Nephron progenitor cell (in vitro differentiated cells): ENCODE measurements at places on chromosomes 13 and 19.

GRCh38 chr13:78032132-78032531 lies 113.5 kb upstream of the EDNRB start:
- H3K27ac ChIP-seq, result no peak overlapping the region
- no peak for DNase-seq
- no peaks in the 10 kb centered on the region for H3K36me3 ChIP-seq
- H3K4me1 ChIP-seq, result peaks cover 10% of the 10 kb centered on the region

DNA sequence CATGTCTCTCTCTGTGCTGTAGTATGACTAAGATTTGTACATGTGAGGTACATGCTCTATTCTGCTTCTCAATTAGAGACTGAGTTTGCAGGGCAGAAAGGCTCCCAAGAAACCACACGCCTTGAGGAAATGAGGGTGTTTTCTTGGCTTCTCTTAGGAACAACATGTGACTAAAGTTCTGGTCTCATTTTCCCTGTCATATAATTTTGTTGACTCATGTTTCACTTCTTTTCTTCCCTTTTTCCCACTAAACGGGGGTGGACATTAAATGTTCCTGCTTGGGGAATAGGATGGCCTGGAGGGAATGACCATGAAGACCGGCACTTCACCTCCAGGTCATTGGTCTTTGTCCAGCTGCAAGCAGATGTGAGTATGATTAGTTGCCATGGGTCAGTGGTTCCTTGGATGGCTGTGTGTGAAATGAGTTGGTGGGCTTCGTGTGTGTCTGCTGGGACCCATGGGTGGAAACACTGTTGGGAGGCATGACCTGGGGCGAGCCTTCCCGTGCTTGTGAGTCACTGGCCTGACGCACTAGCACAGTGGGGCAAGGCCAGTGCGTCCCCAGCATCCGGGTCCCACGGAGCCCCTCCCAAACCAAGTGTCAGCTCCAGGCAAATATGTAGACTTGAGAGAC lies 56.6 kb downstream of the COL4A1 start:
- no peak overlapping the region for H3K27ac ChIP-seq
- no peak for DNase-seq
- peaks cover 19% of the 10 kb centered on the region for H3K36me3 ChIP-seq
- no peaks in the 10 kb centered on the region for H3K27me3 ChIP-seq
- H3K4me3 ChIP-seq, result no peak overlapping the region

GRCh38 chr19:48398375-48399235 lies 5.1 kb downstream of the GRIN2D start:
- peaks cover 79% of the 10 kb centered on the region for H3K4me1 ChIP-seq
- H3K27ac ChIP-seq, result no peak overlapping the region
- H3K4me3 ChIP-seq, result peak overlapping the region; percentile 84
- peaks cover 27% of the 10 kb centered on the region for H3K27me3 ChIP-seq
- DNase-seq, result peak; percentile 93

DNA sequence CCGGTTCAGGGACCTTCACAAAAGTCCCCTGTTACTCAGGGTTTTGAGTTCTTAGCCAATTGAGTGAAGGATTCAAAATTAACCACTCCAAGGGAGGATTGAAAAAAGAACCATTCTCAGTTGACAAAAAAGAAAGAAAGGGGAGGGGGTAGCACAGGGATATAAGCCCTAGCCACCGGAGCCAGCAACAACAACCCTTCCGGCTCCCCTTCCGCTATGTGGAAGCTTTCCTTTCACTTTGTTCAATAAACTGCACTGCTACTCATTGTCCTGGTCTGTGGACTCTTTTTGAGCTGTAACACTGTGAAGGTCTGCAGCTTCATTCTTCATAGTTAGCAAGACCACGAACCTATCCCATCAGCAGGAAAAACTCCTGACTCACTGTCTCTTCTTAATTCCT lies 1488.1 kb upstream of the PRR20A start:
- no peak overlapping the region for H3K27ac ChIP-seq
- no peak for DNase-seq
- H3K27me3 ChIP-seq, result no peaks in the 10 kb centered on the region
- H3K4me3 ChIP-seq, result no peak overlapping the region
- H3K36me3 ChIP-seq, result no peaks in the 10 kb centered on the region

GRCh38 chr13:53013113-53013512 lies 15.5 kb upstream of the OLFM4 start:
- no peaks in the 10 kb centered on the region for H3K36me3 ChIP-seq
- no peak for DNase-seq
